ENCODE measurements at places on chromosomes 16 and 17.

- no peak for DNase-seq
Measured at GRCh38 chr16:66553223-66553622, 847 bp downstream of the CKLF start.

- DNase-seq = peak; percentile 90
Measured at GRCh38 chr17:40362696-40363110, 1.8 kb downstream of the GJD3 start.

DNA sequence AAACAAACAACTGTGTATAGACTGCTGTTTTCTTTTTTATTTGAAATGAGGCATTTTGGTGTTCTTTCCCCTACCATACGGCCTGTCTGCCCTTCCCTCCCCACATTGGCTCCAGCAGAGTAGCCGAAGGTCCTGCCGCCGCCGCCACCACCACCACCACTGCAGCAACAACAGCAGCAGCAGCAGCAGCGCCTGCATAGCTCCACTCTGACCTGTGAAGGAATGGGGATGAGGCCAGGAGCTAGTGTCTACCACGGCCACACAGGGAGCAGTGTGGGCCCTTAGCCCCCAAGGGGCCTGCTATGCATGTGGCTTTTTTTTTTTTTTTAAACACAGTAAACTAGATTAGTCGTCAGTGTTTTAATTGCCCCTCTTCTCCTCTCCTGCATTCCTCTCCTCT lies 5.6 kb upstream of the CDK5R1 start:
- DNase-seq = no peak

- no peak for DNase-seq
Measured at GRCh38 chr17:40451420-40451819, 8.2 kb downstream of the IGFBP4 start.

DNA sequence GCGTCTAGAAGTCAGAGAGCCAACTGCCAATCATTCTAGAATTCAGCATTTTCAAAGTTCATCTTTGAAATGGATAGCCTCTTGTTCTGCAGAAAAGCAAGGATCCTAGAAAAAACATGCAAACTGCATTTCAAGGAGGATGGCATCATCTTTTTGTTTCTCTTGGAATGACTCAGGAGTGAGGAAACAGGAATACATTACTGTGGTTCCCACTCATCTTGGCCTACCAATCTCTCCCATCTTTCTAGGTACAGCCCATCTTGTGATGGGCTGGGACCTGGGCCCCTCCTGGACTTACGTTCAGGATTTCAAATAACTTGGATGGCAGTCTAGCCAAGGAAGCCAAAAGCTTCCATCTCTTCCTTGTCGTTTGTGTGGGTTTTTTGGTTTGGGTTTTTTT lies 363.4 kb downstream of the CDH13 start:
- DNase-seq = no peak

GRCh38 chr16:50961952-50962351 lies 189.1 kb downstream of the SALL1 start:
- no peak for DNase-seq

GRCh38 chr16:83953796-83954576 lies 946 bp downstream of the OSGIN1 start:
- DNase-seq = no peak

DNA sequence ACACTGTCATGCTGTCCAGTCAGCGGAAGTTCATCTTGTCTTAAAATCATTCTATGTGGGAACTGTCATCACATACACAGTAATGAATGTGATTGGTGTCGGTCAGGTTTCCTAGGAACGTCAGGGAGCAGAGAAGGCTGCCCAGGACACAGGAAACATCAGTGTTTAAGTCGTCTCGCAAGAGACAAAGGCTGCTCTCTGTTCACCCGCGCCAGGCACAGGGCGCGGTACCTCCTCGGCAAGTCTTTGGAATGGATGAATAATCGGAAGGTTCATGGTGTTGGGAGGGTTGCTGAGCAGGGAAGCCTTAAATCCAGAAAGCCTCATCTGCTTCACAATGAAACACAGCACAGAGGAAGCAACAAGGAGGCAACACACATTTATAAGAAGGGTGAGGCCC lies 148.2 kb downstream of the CPPED1 start:
- DNase-seq = no peak

DNA sequence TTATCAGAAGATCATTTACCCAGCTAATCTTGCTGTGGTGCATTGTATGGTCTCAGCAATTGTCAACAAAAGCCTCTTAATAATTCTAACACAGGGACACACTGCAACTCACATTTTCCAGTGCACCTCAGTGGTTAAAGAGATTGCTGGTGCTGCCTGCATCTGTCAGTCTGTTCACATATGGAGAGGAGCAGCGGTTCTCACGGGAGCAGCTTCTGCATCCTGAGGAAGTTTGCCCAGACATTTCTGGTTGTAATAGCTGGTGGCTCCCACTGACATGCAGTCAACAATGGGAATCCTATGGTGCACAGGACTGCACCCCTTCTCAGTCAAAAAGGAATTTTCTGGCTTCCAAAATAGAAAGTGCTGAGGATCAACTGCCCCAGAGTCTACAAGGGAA lies 7.8 kb downstream of the GGA2 start:
- no peak for DNase-seq

DNA sequence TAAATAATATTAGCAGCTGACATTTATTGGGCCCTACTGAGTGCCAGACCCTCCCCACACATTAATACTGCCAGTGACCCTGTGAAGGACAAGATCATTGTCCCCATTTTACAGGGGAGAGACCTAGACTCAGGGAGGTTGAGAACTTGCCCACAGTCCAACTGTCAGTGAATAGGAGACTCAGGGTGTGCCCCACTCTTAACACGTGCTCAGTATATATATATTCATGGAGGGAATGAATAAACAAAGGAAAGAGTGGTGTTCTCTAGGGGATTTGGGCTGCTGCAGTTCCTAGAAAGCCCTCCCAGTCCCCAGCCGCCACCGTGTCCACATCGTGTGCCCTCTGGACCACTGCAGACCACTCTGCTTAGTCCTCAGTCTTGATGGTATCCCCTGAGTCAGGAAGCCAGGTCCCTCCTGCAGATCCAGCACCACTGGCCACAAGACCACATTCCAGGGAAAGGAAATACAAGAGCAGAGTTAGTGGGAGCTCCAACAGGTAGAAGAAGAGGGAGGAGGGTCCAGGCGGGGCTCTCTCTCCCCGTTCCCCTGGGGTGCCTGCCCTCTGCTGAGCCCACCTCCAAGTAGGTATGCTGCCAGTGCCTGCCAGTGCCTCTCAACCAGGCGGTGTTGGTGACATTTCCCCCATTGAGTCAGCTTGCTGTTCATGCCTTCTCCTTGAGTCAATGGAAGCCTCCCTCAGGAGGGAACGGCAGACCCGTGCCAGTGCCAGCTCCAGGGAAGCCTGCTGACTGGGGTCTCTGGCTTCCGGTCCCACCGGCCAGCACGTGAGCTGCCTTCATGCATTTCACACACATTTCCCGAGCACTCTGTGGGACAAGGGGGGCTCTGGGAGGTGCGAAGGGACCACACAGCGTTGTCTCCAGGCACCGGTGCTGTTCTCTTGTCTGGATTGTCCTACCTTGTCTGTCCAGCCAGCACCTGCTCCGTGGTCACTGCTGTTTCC lies 75.6 kb downstream of the GNAO1 start:
- no peak for DNase-seq

DNA sequence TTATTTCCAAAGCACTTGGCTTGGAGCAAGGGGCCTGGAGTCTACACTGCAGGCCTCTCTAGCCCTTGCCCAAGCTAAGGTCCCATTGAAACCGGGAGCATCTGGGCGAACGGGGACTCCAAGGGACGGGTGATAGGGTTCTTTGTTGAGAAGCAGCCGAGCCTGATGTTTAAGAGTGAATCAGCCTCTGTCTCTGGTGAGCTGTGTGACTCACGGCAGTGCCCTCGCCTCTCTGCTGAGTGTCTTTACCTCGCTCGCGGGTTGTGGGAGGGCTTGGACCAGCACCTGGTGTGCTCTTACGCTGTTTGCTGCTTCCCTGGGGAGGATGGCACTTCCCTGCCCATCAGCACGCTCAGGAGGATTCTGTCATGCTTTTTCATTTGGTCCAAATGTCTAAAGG lies 1.3 kb downstream of the HGS start:
- peak; percentile 77 for DNase-seq

DNA sequence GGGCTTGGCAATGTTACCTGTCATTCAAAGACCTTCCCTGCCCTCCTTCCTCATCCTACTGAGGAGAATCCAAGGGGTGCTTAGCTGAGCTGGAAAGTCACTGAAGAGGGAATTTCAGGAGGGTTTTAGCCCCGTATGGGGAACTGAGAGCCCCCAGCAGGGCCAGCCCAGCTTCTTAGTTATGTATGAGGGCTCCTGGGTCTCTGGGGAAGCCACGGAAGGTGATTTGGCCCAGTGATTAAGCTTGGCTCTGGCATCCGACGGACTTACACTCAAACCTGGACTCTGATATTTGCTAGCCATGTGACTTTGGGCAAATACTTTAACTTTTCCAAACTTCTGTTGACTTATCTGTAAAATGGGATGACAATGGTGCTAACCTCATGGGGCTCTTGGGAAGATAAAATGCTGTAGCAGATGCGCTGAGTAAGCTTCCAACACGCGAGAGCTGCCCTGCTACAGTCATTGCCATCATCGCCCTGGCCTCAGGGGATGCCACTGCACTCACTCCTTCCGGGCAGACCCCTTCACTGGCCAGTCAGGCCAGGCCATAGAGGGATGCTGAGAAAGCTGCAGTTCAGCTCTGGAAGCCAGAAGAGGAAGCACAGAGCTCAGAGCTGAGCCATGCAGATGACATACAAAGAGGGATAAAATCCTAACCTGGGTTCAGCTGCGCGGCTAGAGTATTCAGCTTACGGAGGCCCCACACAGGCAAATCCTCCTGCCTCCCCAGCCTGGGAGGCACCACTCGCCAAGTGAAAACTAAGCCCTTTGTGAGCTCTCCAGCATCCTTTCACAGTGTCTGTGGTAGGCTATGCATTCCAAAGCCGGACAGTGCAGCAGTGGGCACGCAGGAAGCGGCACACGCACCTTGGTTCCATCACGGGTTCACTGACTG lies 44.9 kb upstream of the PIK3R6 start:
- DNase-seq = no peak

- DNase-seq = no peak
Measured at GRCh38 chr16:57265850-57266530, 18.5 kb downstream of the PLLP start.

GRCh38 chr17:77372444-77373298 lies 231.9 kb downstream of the SEC14L1 start:
- peak; percentile 57 for DNase-seq

- DNase-seq = no peak
Measured at GRCh38 chr16:83966153-83966696, 1.8 kb upstream of the NECAB2 start.

- DNase-seq = no peak
Measured at GRCh38 chr17:31374503-31374902, 17.0 kb upstream of the RAB11FIP4 start.

DNA sequence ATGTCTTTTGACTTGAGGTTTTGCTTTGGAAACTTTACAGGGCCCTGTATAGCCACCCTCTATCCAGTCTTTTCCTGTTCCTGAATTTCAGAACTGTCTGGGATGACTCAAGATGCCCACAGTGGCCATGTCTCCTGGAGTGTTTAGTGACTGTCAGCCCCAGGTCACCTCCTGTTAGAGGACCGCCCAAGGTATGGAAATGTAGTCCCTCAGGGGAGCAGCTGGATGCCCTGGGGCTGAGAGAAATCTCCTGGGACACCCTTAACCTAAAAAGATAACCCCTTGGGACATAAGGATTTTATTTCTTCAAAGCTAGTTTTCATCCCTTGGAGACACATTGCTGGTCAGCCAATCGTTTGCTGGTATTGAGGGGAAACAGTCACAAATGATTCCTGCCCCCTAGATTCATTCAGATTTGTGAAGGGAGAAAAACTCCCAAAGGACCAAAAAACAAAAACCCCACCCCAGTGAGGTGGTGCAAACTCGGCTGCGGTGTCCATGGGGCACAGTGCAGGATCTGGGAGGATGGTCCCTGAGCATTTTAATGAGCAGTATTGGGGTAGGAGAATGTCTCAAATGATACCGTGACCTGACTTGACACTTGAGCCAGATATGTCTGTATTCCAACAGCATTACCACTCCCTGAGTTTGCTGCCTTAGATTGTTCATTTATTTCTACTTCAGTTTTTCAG lies 1.7 kb downstream of the ZNF267 start:
- DNase-seq = no peak

- no peak for DNase-seq
Measured at GRCh38 chr17:8692916-8693315, 51.7 kb downstream of the CCDC42 start.

DNA sequence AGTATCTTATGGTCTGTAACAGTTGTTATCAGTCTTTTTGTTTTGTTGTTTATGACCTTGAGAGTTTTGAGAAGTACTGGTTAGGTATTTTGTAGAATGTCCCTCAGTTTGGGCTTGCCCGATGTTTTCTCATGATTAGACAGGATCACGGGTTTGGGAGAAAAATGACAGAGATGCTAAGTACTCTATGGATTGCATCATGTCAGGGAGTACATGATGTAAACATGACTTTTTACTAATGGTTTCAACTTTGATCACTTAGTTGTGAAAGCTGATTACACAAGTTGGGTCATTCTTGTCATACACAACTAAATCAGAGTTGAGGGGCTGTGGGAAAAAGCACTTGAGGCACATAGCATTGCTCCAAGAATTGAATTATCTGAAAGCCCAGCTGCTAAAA lies 94.7 kb upstream of the SIAH1 start:
- no peak for DNase-seq

DNA sequence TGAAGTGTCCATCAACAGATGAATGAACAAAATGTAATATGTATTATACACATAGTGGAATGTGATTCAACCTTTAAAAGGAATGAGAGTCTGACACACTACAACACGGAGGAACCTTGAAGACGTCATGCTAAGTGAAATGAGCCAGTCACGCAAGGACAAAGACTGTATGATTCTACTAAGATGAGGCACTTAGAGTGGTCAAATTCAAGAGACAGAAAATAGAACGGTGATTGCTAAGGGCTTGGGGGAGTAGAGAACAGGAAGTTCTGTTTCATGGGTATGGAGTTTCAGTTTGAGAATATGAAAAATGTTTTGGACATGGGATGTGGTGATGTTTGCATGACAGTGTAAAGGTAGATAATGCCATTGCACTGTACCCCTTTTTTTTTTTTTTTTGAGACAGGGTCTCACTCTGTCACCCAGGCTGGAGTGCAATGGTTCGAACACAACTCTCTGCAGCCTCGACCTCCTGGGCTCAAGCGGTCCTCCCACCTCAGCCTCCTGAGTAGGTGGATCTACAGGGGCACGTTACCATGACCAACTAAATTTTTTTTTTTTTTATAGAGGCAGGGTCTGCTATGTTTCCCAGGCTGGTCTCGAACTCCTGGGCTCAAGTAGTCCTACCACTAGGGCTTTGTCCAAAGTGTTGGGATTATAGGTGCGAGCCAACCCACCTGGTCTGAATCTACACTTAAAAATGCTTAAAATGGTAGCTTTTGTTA lies 2.9 kb upstream of the CCDC102A start:
- no peak for DNase-seq

Data from stimulated activated CD4-positive, alpha-beta T cell treated with anti-CD3 and anti-CD28 coated beads, Interleukin-1b, Interleukin-23, amount 100 ng/mL, for 48 hours (primary cell).